Activated T-cell treated with anti-CD3 and anti-CD28 coated beads for 1 hour (primary cell): ENCODE measurements at places on chromosomes 5 and 9.

DNA sequence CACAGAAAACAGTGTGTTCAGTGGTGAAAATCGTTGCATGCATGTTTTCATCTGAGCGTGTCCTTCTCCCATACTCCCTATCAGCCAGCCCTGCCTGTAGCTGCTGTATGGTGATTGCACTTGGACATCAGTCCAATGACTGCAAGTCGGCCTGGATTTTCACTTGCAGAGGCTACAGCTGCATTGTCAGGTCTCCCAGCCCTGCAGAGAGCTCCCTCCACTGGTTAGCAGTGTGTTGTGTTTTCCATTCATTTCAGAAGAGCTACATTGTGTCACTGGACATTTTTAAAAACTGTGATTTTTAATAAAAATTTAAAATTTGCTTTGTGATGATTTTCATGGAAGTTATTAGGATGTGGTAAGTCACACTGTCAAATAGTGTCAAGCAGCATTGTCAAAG lies 96.6 kb downstream of the SYK start:
- no peak for DNase-seq

- DNase-seq, result no peak
Observed at GRCh38 chr9:114370968-114371320, 16.8 kb downstream of the AKNA start.

DNA sequence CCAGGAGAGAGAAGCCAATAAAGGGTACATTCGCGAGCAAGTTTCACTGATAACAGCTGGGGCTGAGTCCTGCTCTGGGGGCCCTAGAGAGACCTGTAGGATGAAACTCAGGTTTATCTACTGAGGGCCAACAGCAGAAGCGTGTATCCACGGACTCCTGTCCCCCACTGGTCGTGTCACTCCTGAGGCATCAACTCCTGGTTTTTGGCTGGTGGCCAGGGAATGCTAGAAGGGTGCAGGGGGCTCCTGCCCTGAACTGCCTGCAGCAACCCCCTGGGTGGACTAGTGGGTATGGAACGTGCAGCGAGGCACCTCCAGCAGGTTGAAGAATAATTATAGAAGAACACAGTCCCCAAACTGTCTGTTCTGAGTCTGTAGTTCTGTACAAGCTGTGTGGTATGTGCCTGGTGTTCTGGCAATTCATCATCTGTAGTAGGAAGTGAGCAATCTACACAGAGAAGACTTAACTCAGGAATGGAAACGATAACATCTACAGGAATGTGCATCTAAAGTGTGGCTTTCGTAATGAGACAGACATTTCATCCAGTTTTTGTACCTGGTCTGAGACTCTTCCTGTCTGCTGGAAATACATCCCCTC lies 64.5 kb upstream of the GNA14 start:
- DNase-seq, result no peak

DNA sequence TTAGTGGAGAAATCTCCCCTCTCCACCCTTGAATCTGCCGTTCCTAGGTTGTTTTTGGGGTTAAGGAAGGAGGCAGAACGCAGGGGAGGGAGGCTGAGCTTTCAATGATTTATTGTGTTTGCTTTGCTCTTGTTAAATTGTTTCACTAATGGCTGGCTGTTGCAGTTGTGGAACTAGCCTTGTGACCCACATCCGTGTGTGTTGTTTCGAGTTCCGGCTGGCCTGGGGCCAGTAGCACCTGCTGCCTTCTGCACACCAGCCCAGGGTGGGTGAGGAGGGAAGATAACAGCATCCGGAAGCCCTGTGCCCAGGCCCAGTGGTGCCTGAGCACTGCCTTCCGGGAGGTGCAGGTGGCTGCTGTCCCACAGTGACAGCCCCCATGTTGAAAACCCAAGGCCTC lies 3.6 kb downstream of the ERGIC1 start:
- peak; percentile 29 for DNase-seq

DNA sequence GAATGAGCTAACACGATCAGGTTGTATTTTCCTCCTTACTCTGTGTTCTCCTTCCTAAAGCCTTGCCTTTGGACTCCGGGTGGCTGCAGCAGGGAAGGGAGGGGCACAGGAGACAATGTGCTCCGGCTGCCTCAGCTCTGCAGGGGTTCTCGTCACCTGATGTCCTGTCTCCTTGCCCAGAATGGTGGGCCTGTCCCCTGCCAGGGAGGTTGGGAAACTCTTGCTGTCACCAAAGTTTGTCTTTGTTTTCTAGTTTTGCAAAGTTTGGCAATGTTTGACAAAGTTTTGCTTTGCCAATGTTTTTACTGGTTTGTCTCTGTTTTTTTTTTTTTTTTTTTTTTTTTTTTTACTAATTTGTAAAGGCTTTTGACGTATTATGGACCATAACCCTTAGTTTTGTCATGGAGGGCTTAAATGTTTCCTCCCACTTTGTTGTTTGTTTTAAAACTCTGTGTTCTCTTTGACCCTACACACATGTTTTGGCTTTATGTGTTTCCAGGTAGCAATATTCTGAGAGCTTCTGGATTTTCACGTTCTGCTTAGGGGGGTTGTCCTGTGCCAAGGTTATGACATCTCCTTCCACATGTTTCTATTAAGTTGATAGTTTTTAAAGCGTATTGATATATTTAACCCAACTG lies 49.3 kb downstream of the GADD45G start:
- no peak for DNase-seq

DNA sequence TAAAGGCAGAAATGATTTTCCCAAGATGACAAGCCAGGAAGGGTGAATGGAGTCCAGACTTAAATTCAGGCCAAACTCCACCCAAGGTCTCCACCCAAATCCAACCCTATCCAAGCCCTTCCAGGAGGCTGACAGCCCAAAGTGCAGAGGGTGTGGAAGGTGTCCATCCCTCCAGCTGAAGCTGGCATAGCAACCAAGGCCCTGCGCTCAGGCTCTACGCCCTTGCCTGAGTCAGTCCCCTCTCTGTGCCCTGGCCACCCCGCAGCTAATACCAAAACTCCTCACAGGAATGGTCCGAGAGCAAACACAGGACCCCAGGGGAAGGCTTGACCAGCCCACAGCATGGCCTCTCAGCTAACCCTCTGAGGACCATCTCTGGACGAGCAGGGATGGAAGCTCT lies 2.1 kb downstream of the SEPTIN8 start:
- no peak for DNase-seq

- DNase-seq, result no peak
Observed at GRCh38 chr5:111820072-111820471, 63.1 kb upstream of the NREP start.

DNA sequence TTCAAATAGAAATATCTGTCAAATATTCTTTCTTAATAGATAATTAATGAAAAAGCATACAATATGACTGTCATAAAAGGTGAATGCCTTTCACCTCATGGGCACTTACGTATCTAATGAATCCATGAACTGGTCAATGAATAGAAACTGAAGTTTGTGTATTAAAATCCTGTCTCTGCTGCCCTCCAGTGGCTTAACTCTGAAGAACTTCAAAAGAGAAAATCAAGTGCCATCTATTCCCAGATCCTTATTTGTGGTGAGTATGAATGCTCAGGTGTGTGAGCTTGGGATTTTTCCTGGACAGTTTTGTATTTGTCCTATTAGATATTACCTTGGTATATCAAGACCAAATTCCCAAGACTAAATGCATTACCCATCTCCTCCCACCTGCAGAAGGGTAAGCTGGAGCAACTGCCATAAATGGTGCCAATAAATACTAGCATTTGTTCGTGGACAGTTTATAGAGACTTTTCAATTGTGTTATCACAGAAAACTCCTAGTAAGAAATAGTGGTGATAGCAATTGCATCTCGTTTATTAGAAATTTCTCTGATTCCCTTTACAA lies 44.0 kb upstream of the SVEP1 start:
- no peak for DNase-seq

DNA sequence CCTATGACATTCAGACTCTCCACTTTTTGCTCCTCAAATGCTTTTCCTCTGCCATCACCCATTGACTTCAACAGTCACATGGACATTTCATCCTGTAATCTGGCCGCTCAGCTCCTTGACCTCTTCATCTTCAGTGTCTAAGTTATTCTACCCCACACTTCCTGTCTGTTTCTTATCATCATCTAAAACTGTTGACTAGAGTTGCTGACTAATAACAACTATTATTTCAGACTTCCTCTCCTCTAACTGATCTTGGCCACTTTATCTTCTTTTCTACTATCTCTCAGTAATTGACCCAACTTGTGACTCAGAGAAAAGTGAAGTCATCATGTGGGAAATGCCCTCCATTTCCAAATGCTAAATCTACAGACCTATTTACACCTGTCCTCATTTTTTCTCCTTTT lies 254.7 kb upstream of the TRPC7 start:
- no peak for DNase-seq

GRCh38 chr9:109295221-109296130 lies 25.4 kb downstream of the EPB41L4B start:
- no peak for DNase-seq

DNA sequence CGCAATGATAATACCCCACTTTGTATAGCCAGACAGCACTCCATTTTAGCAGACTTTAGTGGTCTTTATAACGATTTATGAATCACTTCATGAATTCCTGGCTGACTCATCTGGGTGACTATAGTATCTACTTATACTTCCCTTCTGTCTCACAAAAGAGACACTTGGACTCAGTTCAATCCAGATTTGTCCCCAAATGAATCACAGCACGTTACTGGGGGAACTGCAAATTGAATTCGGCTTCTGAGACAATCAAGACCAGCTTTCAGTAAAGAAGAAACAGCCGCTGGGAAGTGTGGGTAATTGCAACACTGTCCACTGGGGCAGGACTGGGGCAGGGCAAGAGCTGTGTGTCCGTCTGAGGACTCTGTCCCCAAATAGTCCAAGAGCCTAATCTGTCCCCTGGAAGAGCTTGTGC lies 337.3 kb upstream of the RFX3 start:
- DNase-seq, result no peak

DNA sequence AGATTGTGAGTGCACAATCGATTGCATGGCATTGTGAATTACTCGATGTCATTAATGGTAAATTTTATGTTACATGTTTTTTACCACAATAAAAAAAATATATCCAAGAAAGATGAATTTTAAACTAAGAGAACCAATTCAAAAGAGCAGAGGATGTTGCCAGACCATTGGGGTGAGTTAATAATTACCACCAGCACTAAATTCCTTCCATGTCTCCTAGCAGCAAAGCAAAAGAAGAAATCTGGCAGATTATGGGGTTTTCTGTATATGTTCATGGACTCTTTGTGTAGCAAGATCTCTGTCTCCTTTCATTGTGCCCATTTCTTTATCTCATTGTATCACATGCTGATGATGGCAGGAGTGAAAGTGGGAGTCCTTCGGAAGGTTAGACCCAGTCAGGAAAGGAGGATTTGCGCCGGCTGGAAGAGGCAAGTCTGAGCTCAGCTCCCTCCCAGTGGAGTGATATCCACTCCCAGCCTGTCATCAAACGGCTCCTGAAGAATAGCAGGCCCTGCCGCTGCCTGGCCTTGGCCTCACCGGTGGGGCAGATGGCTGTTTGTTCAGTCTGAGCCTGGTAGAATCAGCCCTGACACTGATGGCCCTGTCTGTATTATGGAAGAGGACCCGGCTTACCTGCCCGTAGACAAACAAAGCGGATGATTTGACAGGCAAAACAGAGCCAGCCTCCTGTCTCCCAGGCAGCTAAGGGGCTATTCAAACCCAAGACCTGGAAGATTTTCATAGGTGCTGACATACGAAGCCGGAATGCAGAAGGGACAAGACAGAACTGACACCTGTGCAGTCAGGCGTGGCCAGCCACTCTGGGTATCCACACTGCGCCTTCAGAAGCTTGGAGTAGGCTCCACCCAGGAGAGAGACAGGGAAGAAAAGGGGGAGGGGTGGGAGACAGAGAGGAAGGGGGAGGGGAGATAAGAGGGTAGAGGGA lies 21.9 kb upstream of the FOXE1 start:
- no peak for DNase-seq

- DNase-seq, result no peak
Observed at GRCh38 chr5:172700365-172701290, 59.6 kb downstream of the NEURL1B start.

GRCh38 chr9:132986640-132987620 lies 8.4 kb downstream of the GFI1B start:
- DNase-seq, result no peak

- no peak for DNase-seq
Observed at GRCh38 chr9:14213504-14213903, 100.4 kb downstream of the NFIB start.

GRCh38 chr5:135038205-135038812 lies 4.3 kb upstream of the PITX1 start:
- DNase-seq, result no peak

- DNase-seq, result no peak
Observed at GRCh38 chr5:76412511-76412910, 9.4 kb downstream of the IQGAP2 start.

DNA sequence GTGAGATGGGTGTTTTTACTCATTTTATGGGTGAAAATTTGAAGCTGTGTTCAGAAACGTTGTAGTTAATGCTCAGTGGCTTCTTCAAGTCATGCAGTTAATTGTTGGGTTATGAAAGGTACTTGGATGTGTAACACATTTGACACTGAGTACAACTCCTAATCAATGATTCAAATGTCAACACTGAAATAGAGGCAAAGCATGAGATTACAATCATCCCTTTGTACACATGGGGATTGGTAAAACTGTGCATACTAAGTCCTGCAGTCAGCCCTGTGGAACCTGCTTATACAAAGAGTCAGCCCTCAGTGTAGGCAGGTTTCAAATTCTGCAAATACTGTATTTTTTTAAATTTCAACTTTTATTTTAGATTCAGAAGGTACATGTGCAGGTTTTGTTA lies 3.3 kb downstream of the ABLIM3 start:
- DNase-seq, result no peak
